NCI-H1930 (cell line): ENCODE measurements at places on chromosomes 3 and 15.

DNA sequence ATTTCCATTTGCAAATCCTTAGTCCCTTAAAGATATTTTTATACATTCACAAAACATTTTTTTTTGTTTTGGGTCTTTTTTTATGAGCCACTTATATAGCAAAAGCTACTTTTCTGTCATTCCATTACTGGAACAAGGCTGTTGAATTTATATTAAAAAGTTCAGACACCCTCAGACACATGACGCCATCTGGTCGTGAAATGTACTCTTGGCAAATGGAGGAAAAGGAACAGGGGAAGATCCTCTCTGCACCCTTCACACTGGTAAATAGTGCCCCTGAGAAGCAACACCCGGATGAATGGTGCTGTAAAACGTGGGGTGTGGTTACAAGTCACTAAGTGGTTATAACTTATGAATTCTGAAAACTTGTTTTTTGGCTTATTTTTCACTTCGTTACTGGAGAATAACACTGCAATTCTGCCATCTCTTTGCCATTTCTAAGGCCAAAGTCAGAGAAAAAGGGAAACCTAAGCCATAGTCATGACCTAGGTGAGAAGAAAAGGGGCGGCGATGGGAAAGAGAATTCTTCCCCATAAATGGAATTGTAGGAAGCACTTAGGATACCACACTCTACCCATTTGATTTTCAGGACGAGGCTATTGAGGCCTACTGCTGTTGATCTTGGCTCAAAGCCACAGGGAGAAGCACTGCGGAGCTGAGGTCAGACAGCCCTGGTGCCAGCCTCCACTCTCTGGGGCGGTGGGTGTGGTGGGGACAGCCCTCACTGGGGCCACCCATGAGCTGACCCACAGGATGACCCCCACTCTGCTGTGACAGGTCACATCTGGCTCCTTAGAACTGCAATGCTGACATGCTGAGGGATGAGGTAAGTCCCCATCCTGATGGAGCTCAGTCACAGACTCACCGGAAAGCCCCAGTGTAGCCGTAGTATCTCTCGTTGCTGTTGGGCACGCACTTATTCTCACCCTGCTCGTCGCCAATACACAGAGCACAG is 21.9 kb downstream of the LTF start:
- no peak for DNase-seq

DNA sequence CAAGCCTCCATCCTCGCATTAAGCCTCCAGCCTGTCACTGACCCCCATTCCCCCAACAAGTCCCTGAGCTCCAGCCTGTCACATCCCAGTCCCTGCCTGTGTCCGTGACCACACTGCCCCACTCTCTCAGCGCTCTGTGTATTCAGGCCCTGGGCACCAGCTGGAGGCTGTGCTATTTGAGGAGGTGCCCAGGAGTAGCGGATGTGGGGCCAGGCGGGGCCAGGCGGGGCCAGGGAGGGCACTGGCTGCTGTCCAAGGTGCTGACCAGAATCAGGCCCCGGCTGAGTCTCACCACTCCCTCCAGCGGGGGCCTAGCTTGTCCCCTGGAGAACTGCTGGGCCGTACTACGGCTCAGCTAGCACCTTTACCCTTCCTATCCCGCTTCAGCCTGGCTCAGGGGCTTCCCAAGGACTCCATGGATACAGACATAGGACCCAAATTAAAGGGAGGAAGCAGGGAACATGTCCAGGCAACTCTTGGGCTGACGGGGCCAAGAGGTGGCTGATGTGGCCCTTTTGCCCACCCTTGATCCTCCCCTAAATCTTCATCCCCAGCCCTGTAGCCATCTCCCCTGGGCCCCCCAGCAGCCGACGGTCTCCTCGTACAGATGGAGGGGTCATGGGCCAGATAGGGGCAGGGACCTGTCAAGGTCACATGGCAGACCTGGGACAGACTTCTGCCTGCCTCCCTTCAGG is 1.1 kb downstream of the HHATL start:
- no peak for DNase-seq

- no peak for DNase-seq
These were observed 126.8 kb upstream of the SUCLG2 start for GRCh38 chr3:67781218-67781617.

- DNase-seq, result no peak
These were observed 12.5 kb upstream of the SKIL start for GRCh38 chr3:170344971-170345370.

GRCh38 chr15:68962465-68962864 is 32.1 kb downstream of the SPESP1 start:
- DNase-seq, result no peak

- no peak for DNase-seq
These were observed 113.6 kb downstream of the PLCL2 start for GRCh38 chr3:16998236-16998923.

- DNase-seq, result no peak
These were observed 267.6 kb upstream of the IGF1R start for GRCh38 chr15:98380721-98381120.

- no peak for DNase-seq
These were observed 6.8 kb downstream of the UBE2E2 start for GRCh38 chr3:23209747-23210487.

DNA sequence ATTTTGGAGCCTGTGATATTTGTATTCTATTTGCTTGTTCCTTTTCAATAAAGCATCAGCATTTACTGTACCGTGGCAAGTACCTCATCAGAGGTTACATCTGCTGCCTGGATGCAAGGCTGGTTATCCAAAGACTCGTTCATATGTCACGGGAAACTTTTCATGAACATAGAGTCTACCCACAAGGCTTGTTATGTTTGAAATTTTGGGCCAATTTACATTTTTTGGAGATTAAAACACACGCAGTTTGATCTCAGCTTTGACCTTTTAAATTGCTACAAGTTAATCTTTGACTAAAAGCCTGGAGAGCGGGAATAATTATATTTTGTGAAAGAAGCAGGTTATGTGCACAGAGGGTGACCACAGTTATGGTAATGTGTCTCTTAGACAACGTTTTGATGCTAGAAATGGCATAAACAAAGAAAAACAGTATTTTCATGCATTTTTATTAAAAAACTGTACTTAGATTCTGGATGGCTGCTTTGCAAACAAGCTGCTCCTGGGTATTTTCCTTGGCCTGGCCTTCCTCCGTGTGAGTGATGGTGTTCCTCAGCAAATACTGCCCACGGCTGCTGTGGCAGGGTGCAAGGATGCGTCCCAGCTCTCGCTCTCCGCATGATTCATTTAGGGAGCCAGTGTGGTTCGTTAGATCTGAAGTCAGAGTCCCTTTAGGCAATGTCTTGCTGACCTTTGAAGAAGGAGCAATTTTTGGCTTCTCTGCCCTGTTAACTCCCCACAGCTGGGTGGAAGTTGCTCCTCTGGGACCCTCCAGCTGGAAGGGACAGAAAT is 27.1 kb downstream of the CHST2 start:
- no peak for DNase-seq

DNA sequence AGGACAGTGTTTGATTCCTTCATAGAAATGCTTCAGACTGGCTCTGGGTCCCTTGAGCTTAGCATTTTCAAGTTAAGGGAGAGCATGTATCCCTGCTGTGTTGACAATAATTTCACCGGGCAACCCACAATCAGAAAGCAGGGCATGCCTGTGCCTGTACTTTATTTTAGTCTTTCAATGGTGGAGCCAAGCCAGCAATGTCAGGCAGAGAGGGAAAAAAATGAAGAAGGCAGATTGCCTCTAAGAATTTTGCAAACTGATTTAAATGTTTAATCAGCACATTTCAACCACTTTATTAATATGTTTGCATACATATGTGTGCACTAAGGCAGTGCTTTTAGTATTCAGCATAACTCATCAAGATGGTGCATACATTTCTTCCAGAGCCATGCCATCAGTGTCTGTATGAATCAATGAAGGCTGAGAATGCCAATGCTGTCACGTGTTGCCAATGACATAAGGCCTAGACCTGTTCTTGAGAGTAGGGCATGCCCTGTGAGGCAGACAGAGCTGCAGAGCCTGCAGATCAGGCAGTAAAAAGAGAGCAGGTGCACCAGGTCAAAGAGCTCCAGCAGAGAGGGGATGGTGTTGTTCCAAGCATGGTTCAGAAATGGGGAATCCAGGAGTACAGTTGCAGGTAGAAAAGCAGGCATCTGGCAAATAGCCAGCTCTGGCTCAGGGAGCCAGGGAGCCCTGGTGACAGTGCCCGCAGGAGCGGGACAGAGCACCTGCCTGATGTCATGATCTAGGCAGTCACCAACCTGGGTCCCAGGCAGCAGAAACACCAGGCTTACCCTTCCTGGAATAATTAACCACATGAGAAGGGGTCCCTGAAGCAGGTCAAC is 508.5 kb downstream of the GABRG3 start:
- no peak for DNase-seq

DNA sequence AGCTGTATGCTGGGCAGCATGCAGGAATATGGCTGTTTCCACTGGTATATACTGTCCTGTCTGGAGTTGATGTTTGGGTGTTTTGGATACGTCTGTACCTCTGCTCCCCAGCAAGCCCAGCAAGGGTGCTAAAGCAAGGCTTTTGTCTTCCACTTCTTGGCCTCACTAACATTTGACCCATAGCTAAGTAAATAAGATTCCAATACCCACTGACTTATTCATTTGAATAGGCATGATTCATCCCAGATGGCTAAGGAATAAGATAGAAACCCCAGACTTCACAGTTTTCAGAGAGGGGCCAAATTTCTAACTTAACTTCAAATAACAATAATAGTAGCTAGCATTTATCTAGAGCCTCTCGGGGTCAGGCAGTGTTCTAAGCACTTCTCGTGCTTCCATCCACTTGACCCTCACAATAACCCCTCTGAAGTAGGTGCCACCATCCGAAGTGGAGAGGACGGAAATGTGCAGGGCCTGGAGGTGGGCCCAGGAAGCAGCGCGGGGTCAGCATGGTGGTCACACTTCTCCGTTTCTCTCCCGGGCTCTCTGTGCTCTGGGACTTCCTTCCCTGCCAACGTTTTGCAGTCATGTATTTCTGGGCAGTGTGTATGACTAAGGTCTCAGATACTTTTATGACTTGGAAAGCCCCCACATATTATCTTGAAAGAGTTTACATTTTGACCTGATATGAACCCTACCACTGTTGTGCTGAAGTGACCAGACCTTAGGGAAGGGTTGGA is 39.3 kb downstream of the LRRK1 start:
- no peak for DNase-seq

DNA sequence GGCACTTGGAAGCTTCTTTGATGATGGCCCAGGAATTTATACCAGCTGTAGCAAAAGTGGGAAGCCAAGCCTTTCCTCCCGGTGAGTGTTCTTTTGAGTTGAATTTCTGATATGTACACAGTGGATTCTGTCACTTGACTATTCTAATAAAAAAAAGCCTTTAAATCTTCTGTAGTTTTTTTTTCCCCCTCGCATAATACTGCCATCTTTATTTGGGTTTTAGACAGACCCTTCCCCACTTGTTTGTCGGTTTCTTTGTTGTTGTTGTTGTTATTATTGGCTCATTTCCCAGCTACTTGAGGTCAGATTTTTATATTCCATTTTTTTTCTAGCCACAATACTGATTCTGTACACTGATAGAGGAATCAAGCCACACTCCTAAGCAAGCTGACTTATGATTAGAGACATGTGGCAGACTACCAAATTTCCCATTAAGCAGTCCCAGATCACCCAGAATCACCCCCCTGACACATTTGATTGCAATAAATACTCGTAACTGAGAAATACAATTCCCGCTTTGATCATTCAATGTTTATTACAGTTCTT is 122.4 kb upstream of the IL12A start:
- DNase-seq, result no peak

DNA sequence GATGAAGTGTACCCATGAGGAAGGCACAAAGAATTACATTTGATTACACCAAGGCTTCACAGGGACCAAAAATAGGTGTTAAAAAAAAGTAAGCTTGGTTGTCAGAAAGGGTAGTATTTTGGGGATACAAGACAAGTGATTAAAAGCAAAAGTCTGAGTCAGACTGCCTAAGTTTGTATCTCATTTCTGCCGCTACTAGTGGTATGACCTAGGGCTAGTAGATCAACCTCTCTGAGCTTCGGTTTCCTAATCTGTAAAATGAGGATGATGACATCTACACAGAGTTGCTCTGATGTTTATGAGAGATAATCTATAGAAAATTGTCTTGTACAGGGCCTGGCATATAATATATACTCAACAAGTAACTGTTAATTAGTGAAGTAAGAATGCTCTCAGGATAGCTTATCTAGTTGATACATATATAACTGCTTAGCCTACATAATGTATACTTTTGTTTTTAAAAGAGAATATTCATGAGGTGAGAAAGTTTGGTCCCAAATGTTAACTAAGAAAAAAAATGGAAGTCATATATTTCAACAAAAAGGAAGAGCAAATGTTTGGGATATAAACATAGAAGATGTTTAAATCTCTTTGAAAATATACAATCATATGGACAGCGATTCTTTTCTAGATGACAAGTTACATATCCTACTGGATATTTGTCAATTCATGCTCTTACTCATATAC is 163.0 kb upstream of the SLC2A2 start:
- DNase-seq, result no peak

GRCh38 chr3:141391991-141392316 is 23.6 kb downstream of the ZBTB38 start:
- DNase-seq, result no peak

DNA sequence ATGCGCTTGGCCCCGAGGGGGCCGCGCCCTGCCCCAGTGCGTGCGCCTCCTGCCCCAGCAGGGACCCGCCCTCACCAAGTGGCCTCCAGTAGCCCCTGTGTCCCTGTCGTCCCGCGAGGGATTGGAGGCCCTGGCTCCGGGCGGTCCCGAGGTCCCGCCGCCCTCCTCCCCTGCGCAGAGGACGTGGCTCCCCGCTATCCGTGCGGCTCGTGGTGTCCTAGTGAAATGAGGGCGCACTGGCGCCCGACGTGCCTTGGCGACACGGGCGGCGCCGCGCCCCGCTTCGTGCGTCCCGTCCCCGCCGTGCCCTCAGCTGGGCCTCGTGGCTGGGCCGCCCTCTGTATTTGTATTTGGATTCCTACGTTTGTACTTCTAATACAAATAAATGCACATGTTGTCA is 557.5 kb downstream of the OCA2 start:
- DNase-seq, result no peak

- DNase-seq, result no peak
These were observed 146.6 kb downstream of the THSD4 start for GRCh38 chr15:71261909-71262308.

- no peak for DNase-seq
These were observed 25.1 kb upstream of the ETV5 start for GRCh38 chr3:186133980-186134379.

DNA sequence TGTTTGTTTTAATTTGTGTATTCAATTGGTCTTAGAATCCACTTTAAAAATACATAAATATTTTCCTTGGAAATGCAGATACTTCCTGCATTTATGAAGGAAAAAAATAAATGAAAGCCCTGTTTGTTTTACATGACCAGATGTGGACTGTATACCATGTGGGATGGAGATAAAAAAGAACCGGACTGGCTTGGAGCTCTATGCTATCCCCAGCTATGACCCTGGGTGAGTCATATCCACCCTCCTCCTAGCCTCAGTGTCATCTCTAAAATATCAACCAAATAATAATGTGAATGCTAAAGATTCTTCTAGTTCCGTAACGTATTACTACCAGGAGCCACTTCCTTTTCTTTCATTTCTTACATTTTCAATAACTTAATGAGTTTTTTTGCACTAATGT is 44.5 kb upstream of the PDZRN3 start:
- DNase-seq, result no peak

GRCh38 chr15:36737430-36737891 is 158.0 kb downstream of the CDIN1 start:
- DNase-seq, result no peak
